A549 (cell line): ENCODE measurements at places on chromosomes 2 and 18.

DNA sequence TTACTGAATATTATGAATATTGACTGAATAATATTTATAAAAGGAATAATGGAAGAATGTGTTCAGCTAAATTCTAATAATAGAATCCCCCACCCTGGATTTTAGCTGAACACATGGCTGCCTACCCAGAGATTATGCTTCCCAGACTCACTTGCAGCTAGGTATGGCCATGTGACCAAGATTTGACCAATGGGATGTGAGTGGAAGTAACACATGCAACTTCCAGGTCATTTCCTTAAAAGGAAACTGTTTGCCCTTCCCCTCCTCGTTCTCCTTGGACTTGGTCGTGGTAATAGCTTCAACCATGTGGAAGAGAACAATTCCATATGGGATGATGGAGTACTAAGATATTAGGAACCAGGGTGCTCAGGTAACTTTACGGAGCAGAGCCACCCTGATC is 47.8 kb downstream of the KIAA2012 start:
- no peak for DNase-seq

GRCh38 chr18:28147674-28148171 is 29.2 kb downstream of the CDH2 start:
- no peak for DNase-seq

DNA sequence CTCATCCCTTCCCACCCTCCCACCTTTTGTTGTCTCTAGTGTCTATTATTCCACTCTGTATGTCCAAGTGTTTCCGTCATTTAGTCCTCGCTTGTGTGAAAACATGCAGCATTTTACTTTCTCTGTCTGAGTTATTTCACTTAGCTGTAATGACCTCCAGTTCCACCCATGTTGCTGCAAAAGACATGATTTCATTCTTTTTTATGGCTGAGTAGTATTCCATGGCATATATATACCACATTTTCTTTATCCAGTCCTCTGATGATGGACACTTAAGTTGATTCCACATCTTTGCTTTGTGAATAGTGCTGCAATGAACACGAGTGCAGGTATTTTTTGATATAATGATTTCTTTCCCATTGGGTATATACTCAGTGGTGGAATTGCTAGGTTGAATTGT is 296.7 kb downstream of the MBD5 start:
- no peak for DNase-seq

GRCh38 chr2:233240897-233241296 is 10.6 kb upstream of the ATG16L1 start:
- DNase-seq: no peak

- DNase-seq: no peak
These were observed 82.3 kb downstream of the POLR1A start for GRCh38 chr2:86023366-86023712.

GRCh38 chr18:49878567-49879270 is 65.4 kb upstream of the ACAA2 start:
- no peak for DNase-seq

DNA sequence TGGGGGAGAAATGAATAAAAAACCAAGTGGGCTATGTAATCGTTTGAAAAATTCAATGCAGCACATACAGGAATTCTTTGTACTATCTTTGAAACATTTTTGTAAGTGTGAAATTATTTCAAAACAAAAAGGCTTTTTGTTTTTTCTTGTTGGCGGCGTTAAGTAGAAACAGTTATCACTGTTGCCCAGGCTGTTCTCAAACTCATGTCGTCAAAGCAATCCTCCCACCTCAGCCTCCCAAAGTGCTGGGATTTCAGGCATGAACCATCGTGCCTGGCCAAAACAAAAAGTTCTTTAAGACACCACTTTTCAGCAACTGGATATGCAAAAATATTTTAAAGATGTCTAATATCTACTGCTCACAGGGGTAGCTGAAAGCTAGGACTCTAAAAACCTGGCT is 5.4 kb downstream of the SS18 start:
- no peak for DNase-seq

DNA sequence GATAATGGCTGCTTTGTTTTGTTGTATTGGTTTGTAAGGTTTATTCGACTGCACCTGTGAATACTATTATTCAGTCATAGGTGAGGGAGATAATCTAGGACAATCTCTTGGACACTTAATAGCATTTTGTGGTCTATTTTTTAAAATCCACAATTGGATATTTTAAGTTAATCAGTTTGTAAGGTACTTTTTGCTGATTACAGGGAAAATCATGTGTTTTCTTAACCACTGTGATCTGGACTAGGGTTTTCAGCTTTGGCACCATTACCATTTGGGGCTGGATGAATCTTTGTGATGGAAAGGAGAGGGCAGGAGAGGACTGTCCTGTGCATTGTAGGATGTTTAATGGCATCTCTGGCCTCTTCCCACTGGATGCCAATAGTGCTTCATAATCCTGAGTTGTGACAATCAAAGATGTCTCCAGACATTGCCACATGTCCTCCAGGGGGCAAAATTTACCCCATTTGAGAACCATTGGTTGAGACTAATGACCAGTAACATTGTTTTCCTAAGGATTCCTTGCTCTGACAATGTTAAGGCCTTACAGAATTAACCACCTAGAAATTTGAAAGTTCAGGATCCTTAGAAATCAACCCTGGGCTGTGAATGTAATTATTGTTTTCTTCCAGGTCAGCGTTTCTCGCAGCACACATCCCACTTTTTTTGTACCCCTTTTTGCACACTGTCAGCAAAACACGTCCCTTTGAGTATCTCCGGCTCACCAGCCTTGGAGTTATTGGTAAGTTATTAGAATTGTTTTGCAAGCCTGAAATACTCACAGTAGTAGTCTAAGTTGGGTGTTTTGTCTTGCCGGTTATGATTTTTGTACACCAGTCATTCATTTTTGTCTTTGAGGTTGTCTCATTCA is 15.6 kb downstream of the CNOT9 start:
- DNase-seq: no peak
